ENCODE measurements at places on chromosomes 4 and X.
A peak's percentile ranks its signal among the peaks of the same experiment; 100 is the strongest.

- DNase-seq = no peak
These were observed 183.1 kb upstream of the LEF1 start for GRCh38 chr4:108351791-108352190.

GRCh38 chrX:126339928-126340327 lies 173.8 kb upstream of the DCAF12L2 start:
- no peak for DNase-seq

DNA sequence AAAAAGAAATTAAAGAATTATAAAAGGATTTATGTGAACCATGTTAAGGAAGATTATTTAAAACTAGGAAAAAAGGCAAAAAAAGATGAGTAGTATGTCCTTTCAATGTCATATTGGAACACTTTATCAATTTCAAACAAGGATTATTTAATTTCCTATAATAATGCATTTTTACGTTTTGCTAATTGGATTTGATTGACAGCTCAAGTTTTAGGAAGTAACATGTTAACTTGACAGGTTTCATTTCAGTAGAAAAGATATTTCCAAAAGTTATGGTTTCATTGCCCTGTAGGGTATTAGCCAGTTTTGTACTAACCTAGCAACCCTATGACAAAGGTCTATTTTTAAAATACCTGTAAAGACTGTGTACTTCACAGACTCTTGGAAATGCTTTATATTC lies 379.6 kb upstream of the ZFP42 start:
- DNase-seq = no peak

GRCh38 chrX:2514131-2514530 lies 13.4 kb upstream of the DHRSX start:
- DNase-seq = no peak

DNA sequence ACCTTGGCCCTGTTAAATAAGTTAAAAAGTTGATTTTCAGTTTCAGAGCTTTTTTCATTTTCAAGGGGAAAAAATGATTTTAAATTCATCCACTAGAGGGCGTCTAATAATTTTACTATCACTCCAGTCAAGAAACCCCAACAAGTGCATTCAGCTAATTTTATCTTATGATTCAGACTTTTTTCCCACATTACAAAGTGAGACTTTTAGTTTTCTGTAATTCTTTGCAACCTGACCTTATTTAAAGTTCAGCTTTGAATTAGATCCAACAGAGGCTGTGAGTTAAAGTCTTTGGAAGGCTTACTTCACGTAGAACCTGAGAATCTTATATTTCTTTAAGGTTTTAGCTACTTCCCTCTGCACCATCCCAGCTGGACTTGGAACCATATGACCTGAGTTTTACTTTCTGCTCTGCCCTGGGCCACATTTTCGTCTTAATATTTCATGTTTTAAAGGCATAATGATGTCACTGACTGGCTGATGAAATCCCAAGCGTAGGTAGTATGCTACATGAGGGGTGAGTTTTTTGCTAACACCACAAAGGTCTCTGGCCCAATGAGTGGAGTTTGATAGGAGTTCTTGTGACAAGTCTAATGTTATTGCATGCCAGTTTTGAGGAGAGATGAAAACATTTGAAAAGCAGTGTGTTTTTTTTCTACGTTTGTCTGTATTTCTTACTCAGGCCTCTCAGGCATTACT lies 7.2 kb downstream of the GNRHR start:
- no peak for DNase-seq

DNA sequence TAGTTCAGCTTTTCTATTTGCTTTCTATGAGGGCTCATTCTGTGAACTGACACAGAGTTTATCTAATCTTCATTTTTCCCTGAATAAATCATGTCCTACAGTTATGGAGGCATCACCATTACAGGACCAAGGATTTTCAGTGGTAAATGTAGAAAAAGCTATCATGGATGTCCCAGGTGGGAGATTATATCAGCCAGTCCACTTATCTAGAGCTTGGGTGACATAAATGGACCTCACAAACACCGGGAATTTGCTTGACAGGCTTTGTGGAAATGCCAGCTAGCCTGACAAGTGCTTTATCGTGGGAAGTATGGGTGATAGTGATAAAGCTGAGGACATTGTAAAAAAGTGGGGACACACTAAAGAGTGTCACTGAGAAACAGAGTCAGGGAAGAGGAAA lies 1015.2 kb upstream of the SLIT2 start:
- no peak for DNase-seq

DNA sequence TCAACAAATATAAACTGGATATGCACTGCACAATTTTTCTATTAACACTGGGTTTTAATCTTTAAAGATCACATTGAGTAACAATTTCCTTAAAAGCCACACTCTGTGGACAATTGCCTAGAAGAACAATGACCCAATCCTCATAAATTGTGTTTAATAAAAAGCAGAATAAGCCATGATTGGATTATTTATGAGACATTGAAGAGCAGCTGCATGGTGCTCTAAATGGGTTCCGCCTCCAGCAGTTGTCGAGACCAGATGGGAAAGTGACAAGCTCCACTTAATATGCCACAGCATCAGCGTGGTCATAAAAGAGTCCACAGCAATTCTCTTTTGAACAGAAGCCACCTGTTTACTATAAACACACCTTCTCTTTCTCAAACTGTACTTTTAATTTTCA lies 635.2 kb upstream of the FRG1 start:
- no peak for DNase-seq

DNA sequence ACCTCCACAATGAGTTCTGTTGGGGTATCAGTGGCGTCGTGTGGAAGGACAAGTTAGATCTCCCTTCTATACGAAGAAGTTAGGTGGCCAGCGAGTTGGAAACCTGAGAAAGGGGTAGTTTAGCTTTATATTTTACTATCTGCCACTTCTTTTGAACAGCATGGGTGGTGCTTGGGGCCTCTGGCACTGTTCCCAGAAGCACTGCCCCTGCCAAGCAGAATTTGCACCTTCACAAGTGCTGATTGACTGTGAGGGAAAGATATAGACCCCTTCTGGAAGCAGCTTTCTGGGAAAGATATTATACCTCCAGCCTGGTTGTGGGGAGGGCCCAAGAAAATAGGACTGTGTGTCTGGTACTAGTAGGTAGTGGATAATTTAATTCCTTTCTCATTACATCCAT lies 246.9 kb downstream of the FBXO8 start:
- no peak for DNase-seq

DNA sequence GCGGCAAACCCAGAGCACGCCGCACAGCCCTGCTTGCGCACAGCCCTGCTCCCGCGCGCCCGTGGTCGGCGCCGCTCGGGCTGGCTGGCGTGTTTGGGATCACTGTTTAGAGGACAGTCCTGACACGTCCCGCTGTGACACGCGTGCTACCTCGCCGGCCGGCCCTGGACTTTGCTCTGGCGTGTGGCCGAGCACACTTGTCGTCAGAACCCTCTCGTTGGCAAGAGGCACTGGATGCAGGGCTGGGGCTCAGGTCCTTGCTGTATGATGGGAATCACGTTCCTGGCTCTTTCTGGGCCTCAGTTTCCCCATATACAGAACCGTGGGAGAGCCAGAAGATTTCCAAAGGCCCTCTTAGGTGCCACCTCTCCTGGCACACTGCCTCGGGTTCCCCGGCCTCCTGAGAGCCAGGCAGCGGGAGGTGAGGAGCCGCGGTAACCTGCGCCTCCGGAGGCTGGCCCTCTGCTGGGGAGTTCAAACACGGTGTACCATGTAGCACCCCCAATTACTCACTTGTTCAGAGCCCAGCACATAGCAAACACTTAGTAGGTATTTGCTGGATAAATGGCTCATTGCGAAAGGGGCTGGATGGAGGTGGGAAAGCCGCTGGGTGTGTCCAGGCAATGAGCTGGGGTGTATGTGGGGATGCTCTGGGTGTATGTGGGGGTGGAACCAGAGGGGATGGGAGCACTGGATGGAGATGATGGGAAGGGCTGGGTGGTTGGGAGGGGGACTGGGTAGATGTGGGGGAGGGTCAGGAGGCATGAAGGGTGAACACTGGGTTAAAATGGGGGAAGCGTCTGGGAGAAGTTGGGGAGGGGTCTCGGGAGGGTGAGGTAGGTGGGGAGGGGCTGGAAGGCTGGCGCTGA lies 76.6 kb downstream of the HTRA3 start:
- DNase-seq = no peak

DNA sequence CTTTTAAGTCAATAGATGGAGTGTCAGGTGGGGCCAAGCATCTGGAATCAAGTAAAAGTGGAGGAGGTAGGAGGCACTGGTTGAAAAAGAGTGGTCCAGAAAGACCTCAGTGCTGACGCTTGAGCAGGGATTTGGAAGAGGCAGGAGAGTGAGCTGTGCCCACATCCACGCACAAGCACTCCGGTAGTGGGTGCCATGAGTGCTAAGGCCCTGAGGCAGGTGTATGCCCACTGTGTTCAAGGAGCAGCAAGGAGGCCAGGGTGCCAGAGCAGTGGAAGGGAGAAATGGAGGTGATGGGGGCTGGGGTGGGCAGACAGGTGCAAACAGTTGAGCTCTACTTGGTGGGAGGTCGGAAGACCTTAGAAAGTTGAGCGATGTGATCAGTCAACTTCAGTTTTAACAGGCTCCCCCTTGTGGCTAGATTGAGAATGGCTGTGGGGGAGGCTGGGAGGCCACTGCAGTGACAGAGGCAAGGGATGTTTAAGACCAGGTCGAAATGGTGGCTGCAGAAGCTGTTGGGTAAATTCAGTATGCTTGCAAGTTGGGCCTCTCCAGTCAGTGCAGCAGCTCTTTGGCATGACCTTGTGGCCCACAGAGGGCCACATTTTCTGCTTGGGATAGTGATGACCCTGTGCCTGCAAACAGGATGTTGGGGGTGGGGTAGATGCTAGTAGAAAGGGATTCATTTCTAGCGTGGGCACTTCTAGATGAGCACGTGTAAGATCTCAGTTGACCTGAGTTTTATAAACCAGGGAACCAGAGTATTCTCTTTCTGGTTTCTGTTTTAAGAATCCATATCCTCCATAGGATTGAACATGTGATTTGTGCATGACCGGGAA lies 12.7 kb downstream of the TKTL1 start:
- DNase-seq = peak; percentile 87

GRCh38 chr4:168480931-168481611 lies 779 bp upstream of the DDX60L start:
- DNase-seq = peak; percentile 8

DNA sequence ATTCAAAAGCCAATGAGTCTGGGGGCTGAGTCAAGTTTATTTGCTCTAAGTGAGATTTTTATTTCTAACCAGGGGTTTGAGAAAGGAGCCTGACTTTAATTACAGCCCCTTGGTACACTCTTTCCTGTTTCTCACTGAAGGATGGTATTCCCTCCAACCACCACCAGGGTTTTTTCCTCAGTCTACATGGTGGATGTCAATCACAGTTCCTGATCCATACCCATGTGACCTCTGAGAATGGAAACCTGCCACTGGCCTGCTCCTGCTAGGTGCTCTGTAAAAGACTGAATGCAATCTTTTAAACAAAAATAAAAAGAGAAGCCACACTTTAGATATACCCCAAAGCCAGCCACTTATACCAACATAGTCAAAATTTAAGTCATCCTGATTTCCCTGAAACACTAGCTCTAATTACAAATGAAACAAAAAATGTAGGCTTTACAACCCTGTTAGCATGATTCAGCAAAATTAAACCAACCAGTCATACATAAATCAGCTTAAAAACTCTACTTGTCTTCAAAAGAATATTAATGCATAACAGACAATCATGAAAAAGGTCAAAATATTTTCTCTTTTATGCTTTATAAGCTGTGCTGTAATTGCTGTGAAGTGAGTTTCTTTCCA lies 112.1 kb upstream of the NWD2 start:
- DNase-seq = no peak

DNA sequence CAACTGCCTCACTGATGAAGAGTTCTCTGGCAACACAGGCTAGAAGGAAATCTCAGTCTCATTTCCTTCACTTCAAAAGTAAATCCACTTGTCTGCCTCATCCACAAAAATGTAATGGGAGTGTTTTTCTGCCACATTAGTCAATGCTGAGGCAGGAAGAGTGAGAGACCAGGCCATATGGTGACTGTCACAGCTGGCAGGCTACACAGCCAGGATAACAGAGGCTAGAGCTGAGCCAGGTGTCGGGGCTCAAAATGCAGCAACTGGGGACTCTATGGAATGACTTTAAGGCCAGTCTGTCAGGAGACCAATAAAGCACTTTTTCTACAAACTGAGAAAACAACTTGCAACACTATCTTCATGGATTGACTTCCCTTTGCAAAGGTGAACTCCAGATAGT lies 204.2 kb downstream of the GPC3 start:
- no peak for DNase-seq

Data from activated CD4-positive, alpha-beta T cell treated with anti-CD3 and anti-CD28 coated beads, Interleukin-2, amount 50 U/mL, for 48 hours (primary cell).